IPS DF 19.7 (cell line): ENCODE measurements at places on chromosomes 11 and 22.

DNA sequence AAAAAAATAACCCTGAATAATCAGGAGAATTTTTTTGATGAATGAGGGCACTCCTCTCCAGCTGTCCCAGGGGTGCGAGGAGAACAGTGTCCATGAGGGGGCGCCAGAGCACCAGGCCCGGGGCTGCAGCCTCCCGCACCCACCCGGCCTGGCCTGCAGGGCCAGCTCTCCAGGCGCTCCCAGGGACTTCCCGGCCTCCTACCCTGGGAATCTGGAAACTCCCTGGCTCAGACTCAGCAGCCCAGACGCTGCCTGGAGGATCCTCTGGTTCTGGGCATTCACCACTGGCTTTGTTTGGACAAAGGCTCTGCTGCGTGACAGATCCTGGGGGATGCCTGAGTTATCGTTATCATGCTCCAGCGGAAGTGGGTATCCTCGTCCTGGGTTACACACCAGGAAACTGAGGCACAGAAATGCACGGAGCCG lies 31.0 kb downstream of the MCM5 start:
- DNase-seq: no peak

GRCh38 chr11:73399159-73399590 lies 23.0 kb downstream of the RELT start:
- no peak for DNase-seq

DNA sequence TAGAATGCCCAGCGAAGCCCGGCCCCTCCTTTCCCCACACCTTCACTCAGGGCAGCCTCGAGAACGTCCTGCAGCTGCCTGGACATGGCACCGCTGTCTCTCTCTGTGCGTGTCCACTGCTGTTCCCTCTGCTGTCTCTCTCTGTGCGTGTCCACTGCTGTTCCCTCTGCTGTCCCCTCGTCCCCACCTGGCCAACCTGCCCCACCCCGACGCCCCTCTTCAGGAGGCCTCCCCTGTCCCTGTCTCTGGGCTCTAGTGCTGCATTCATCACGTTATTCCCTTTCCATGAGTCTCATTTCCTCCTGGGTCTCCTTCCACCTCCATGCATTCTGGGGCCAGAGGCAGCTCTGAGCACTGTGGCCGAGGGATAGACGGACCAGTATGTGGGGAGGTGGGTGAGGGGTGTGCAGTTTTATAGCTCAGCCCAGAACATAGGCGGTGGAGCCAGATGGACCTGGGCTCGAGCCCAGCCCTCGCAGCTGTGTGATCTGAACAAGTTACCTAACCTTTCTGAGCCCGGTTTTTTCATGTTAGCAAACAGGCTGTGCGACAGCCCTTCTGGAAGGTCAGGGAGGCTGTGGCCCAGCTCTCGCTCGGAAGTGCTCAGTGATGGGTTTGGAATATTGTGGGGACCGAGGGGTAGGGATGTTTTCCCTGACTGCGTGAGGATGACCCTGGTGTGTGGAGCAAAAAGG lies 41.9 kb upstream of the SMIM38 start:
- no peak for DNase-seq

- DNase-seq: no peak
Measured at GRCh38 chr11:117972629-117973502, 13.3 kb upstream of the IL10RA start.

DNA sequence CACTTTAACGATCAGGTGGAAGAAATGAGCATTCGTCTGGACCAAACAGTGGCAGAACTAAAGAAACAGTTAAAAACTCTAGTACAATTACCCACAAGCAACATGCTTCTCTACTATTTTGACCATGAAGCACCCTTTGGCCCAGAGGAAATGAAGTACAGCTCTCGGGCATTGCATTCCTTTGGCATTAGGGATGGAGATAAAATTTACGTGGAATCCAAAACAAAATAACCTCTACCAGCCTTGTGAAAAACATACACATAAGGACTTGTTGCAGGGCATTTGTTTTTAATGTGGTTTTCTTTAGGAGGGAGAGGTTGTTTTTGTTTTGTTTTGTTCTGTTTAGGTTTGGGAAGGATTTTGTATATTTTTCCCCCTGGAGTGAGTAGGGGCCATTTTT lies 14.2 kb upstream of the TECTA start:
- DNase-seq: no peak

GRCh38 chr22:19971276-19972124 lies 29.9 kb upstream of the TXNRD2 start:
- no peak for DNase-seq

DNA sequence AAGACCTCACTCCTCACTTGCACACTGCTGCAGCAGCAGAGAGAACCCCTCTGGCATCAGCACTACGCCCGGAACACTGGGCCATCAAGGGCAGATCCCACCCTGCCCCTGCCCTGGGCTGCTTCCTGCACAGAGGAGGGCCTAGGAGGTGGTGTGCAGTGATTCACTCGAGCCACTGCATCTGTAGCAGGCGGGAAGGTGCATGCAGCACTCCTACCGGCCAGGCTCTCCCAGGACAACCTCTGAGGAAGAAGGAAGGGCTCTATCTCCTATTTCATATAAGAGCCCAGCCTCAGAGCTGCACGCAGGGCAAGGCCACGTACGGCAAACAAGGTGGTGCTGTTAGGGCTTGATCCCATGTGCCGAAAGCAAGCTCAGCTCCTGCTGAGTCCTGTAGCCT lies 14.2 kb downstream of the RANGAP1 start:
- no peak for DNase-seq

DNA sequence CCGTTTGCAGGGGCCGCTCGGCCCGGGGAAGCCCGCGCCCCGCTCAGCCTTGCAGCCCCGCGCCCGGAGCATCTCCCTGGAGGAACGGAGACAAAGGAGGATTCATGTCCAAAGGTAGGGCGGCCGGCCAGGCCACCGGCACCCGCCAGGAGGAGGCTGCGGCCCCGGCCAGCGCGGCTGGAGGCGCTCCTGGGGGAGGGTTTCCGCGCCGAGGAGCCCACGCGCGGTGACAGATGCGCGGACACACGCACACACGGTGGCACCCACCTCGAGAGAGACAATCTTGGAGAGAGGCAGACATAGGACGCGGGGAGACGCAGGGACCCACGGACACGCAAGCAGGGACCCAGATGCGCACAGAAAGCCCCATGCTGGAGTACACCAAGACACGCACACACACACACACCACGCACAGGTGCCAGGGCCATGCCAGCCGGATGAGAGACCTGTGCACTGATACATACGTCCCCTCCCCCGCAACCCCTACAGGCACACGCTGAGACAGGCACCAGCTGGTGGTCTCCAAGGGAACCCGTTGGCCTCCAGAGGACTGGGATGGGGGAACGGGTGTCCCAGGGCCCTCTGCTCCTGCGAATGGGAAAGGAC lies 7.8 kb downstream of the SEPTIN3 start:
- DNase-seq: no peak

- DNase-seq: no peak
Measured at GRCh38 chr22:37244922-37245722, 1.1 kb upstream of the RAC2 start.

GRCh38 chr11:35185696-35186095 lies 46.7 kb downstream of the CD44 start:
- no peak for DNase-seq

- no peak for DNase-seq
Measured at GRCh38 chr11:96021901-96022650, 98.2 kb upstream of the MTMR2 start.

GRCh38 chr11:76850815-76851214 lies 9.9 kb upstream of the ACER3 start:
- DNase-seq: no peak

DNA sequence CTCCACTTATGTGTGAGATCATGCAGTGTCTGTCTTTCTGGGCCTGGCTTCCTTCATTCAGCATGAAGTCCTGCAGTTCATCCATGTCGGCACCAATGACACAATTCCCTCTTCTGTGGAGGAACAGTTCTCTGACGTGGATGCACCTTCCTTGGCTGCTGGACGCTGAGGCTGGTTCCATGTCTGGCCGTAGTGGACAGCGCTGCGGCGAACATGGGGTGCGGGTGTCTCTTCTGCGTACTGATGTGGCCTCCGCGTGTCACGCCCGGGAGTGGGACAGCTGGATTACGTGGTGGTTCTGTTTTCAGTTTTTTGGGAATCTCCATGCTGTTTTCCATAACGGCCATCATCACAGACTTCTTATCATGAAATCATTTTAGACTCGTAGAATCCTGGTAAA lies 16.9 kb upstream of the MUC2 start:
- no peak for DNase-seq

DNA sequence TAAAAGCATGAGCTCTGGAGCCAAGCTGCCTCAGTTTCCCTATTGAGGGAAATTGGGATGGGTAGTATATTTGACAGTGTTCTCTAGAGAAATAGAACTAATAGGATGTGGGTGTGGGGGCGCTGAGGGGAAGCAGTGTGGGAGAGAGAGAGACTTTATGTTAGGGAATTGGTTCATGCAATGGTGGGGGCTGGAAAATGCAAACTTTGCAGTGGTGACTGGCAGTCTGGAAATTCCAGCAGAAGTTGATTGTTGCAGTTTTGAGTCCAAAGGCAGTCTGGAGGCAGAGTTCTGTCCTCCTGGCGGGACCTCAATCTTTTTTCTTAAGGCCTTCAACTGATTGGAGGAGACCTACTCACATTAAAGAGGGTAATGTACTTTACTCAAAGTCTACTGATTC lies 59.4 kb upstream of the SYT13 start:
- no peak for DNase-seq

- no peak for DNase-seq
Measured at GRCh38 chr11:75582506-75582894, 20.4 kb downstream of the SERPINH1 start.
